ENCODE measurements at places on chromosomes 6 and 20.

DNA sequence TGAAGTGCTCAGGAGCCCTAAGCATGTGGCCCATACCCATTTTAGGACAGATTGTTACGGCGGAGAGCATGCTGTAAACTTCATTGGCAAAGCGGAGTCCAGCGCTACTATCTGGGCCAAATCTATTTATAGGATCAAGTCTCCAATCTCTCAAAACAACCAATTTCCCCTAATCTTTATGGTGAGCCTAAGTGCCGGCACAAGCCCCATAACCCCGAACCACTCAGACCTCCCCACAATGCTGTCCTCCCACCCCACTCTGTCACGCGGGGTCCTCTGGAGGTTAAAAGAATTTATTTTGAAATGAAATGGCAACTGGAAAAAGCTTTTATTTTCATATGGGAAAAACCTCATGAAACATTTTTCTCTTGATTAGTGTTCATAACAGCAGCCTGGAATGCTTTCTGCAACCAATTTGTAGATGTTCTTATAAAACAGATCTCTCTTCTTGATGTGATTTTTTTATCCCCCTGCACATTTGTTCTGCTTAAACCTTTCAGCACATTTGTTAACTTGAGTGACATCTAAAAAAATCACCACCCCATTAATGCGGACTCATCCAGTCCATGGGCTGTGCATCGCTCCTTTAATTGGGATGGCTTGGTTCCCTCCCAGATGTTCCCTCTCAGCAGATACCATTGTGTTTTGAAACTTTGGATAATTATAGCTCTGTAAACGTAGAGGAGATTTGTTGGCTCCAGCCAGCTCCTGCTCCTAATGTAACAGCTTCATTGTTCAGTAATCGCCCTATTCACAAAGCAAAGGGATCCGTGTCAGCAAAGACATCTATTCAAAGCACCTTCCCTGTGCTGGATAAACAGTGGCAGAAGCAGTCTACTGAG lies 323.6 kb downstream of the CD83 start:
- no peak for DNase-seq

- DNase-seq = no peak
These were observed 44.0 kb upstream of the TTPAL start for GRCh38 chr20:44431502-44432234.

- no peak for DNase-seq
These were observed 108.6 kb downstream of the CD83 start for GRCh38 chr6:14226051-14226660.

DNA sequence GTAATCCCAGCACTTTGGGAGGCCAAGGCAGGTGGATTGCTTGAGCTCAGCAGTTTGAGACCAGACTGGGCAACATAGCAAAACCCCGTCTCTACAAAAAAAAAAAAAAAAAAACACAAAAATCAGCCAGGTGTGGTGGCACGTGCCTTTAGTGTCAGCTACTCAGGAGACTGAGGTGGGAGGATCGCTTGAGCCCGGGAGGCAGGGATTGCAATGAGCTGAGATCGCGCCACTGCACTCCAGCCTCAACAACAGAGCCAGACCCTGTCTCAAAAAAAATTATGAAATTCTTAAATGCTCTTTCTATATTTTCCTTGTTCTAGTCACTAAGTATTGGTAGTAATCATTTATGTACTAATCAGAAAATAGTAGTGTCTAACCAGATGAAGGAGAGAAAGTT lies 30.6 kb downstream of the SYTL3 start:
- no peak for DNase-seq

- DNase-seq = no peak
These were observed 372.6 kb downstream of the UTRN start for GRCh38 chr6:144657691-144658090.

DNA sequence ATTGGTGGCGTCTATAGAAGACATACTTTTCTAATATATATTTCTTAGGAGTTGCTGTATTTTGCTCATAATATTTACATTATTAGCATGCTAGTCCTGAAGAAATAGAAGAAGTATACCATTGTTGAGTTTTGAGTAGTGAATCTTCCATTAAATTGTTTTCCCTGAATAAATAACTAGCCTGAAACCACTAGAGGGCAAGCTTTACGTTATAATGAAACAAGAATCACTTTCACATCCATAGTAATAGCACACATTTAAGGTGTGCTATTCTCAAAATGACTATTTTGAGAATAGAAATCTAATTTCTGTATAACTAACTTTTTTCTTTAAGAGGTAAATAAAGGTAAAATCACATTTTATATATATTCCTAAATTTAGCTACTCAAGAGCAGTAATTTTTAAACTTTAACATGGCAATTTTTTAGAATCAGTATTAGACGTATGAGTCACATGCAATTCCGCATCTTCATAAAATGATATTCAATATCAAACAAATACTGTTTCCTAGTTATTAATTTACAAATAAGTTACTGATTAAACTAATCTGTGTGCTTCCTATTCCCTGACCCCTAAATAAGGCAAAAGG lies 213.2 kb upstream of the MANEA start:
- DNase-seq = no peak

- DNase-seq = no peak
These were observed 127.3 kb downstream of the RALGAPA2 start for GRCh38 chr20:20585146-20585545.

- DNase-seq = no peak
These were observed 17.9 kb upstream of the EXOC2 start for GRCh38 chr6:710601-711571.

GRCh38 chr20:56487216-56487615 lies 18.8 kb downstream of the RTF2 start:
- no peak for DNase-seq

DNA sequence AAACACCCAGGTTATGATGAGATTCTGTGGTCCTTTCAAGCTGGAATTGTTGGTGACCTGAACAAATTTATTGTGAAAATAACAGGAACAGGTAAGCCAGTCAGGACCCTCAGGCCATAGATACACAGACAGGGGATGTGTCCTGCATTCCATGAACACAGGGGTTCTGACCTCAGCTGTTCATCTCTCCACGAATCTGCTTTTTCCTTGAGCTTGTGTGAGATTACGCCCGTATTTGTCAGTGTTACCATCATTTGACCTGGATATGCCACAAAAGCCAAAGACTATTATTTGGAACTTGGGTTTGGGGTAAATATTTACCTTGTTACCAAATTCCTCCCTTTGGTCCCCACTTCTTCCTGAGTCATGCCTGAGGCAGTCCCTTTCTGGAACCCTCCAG lies 288.9 kb downstream of the PREX1 start:
- DNase-seq = no peak

DNA sequence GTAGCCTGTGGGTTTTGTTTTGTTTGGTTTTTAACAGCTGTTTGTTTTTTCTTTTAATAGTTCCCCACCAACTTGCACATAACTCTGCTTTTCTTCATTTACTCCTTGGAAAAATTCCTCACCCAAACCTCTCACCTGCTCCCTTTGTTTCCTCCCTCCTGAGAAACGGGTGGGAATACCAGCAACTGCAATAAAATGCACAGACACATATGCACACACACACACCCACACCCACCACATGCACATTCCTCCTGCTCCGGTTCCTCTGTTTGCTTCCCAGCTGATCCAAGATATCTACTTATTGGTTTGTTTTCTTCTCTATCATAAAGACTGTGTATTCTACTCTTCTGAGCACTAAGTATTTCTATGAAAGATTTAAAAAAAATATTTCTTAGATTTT lies 161.1 kb upstream of the EPHA7 start:
- DNase-seq = no peak

DNA sequence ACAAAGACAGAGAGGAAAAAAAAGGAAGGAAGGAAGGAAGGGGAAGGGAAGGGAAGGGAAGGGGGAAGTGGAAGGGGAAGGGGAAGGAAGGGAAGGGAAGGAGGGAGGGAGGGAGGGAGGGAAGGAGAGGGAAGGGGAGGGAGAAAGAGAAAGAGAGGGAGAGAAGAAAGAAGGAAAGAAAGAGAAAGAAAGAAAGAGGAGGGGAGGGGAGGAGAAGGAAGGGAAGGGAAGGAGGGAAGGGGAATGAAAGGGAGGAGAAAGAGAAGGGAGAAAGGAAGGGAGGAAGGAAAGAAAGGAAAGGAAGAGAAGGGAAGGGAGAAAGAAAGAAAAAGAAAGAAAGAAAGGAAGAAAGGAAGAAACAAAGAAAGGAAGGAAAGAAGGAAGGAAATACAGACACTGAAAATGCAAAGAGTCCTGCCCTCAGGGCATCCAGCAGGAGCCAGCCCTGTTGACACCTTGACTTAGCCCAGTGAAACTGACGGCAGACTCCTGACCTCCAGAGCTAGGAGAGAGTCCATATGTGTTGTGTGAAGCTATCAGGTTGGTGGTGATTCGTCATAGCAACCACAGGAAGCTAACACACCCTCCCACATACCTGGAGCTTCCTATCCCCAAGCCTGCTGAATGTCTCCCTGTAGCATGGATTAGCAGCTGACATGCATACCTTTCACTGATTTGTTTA lies 58.7 kb upstream of the SULF2 start:
- DNase-seq = no peak

DNA sequence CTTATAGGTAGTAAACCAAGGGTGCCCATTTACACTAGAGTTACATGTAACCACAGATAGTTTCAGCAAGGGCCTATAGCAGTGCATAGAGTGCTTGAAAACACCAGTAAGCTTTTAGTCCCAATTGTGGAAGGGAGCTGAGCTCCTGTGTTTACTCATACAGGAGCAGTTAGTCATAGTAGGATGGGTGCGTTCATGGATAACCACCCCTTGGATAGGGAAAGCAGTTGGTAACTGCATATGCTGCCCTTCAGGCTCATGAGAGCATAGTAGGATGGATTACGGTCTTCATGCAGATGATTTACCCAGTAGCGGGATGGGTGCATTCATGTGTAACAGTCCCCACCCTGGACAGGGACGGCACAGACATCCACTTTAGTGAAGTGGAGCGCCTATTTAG lies 45.1 kb downstream of the OR2B6 start:
- no peak for DNase-seq

DNA sequence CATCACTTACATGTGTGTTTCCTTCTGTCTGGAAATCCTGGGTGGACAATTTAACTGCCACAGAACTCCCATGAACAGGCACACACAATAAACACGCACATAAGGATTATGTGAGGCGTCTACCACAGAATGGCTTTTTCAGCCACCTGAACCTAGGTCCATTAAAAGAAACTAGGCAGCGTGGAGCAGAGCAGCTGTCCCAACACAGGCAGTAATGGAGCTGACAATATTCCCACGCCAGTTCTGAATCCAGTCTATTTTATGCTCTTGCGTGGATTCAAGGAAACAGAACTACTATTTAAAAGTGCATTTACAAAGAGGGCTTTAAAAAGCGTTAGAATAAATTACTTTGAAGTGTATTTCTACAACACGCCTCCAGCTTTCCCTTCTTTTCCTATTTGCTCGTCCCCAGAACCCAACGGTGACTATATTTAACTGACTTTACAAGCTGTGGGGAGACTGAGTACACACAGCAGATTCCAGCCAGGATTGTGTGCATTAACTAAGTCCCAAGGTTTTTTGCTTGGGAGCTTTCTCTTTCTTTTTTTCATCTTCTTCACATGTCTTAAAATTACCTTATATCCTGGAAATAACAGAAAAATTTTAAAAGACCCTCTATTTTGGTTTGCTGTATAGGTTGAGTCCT lies 95.9 kb downstream of the GMDS start:
- DNase-seq = no peak

DNA sequence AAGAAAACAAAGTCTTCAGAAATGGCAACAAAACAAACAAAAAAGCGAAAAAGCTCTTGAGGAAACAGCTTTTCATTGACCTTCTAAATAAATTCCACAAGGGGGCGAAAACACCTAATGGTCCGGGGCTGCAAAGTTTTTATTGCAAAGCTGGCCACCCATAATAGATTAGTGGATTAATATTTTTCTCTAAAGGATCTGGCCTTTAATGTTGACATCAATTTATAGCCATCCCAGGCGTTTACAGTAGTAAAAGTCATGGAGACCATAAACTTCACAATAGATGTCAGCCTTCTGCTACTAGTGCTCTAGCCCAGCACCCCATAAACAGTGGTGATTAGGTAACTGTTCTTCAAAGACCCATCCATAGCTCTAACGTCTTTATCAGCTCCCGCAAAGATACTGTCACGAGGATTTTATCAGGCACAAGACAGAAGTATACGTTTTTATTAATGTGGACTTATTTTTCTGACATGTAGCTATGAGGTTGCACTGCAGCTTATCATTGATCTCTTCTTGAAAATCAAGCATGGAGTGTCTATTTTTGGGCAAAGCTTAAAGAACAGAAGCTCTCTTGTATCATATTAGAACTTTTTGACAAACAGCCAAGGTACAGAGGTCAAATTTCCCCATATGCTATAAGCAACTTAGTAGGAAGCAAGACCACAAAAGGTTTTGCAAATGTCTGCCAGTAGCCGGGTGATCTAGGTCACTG lies 4.7 kb downstream of the CITED2 start:
- no peak for DNase-seq

DNA sequence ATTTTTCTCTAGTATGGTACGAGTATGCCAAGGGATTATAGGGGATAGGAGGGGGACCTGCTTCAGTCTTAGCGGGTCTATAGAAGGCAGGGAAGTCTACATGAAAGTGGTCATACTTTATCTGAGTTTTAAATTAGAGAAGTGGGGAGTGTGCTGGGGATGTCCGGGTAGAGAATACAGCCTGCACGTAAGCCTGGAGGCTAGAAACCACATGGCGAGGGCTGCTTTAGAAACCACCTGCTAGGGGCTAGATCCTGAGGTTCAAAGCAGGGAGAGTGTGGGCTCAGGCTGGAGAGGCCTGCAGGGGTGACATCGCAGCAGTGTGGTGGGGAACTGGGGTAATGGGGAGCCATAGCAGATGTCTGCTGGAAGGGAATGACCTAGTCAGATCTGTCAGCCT lies 85.2 kb downstream of the VEGFA start:
- DNase-seq = no peak

DNA sequence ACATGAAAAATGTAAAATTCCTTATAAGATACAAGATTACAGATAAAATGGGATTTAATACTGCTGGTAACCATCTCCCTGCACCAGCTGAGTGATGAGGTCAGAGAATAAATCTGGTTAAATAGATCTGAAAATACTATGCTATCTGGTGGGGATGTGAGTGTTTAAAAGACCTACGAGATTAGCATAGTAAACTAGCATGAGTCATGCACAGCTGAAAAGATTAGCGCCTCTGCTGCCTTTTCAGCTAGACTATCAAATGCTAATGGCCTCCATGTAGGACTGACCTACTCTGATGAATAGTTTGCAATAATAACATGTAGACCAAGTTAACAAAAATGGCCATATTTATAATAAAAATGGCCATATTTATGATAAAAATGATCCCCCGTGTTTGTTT lies 553.3 kb downstream of the C6orf118 start:
- DNase-seq = no peak

GRCh38 chr20:1754306-1754705 lies 96.7 kb upstream of the SIRPG start:
- DNase-seq = no peak

GRCh38 chr20:19976595-19977372 lies 40.4 kb upstream of the NAA20 start:
- peak; percentile 94 for DNase-seq

DNA sequence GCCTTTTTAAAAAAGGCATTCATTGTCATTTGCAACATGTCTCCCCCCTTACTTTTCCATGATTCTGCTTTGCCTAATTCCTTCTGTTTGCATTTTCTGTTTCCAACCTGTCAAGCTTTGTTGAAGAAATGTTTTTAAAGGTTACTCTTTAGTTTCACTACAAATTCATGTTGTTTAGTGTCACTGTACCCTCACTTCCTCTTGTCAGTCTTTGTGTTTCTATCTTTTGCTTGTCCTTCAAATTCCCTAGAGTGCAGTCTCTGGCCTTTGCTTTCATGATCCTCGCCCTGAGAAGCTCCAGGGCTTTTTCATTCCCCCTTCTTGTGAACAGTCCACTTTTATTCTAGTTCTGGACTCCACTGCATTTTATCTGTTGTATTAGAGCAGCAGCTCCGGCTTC lies 90.6 kb downstream of the MAP3K4 start:
- DNase-seq = no peak

- no peak for DNase-seq
These were observed 1067.9 kb upstream of the MAP3K7 start for GRCh38 chr6:91654793-91655192.
